ENCODE measurements at places on chromosomes 12 and 14. TPM values are rescaled to one million over a fixed set of nuclear protein-coding genes. Genes with fewer than 3 reads are reported as not detected.

Gene ZC2HC1C
- 3.2 TPM for total RNA-seq

Gene SLC17A8
- total RNA-seq: not detected

Gene C1QL4
- 0.33 TPM for total RNA-seq

Gene SIX1
- 2.6 TPM for total RNA-seq

Gene ANKS1B
- total RNA-seq: 32.4 TPM

Gene PMEL
- total RNA-seq: 4.7 TPM

Gene KLHDC2
- 88.5 TPM for total RNA-seq

Gene SNRPF
- total RNA-seq: 10.0 TPM

GRCh38 chr14:57502586-57503254, 9.1 kb upstream of the CCDC198 start:
- no peak for DNase-seq

DNA sequence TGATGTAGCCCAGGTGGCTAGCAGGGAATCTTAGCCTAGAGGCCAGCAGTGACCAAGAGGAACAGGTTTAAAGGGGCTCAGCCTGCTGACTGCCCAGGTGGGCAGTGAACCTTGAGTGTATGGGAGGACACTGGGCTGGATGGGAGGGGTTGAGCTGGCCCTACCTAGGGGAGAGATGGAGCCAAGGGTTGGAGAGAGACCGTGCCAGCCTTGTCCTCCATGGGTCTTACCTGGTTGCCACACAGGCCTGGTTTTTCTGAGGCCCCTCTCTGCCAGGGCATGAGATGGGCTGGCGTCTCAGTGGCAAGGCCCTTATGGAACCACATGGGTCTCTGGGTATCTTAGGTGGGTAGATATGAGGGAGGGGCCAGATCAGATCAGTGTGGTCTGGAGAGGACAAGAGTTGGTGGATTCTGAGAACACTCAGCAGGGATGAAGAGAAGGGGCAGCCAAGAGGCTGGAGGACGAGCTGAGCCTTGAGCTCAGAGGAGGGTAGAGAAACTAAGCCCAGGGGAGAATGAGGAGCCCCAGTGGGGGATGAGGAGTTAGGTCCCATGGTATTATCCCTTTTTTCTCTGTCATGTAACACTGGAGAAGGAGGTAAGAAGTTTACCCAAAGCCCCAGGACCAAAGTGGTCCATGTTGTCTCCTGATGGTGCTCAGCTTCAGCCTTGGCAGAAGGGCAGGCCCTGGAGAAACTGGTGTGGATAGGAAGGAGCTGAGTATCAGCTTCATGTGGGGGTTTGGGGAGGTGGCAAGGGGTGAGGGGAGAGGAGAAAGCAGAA, 3.7 kb downstream of the GZMB start:
- DNase-seq: no peak

GRCh38 chr12:121576851-121577391, 3.9 kb downstream of the KDM2B start:
- DNase-seq: no peak

DNA sequence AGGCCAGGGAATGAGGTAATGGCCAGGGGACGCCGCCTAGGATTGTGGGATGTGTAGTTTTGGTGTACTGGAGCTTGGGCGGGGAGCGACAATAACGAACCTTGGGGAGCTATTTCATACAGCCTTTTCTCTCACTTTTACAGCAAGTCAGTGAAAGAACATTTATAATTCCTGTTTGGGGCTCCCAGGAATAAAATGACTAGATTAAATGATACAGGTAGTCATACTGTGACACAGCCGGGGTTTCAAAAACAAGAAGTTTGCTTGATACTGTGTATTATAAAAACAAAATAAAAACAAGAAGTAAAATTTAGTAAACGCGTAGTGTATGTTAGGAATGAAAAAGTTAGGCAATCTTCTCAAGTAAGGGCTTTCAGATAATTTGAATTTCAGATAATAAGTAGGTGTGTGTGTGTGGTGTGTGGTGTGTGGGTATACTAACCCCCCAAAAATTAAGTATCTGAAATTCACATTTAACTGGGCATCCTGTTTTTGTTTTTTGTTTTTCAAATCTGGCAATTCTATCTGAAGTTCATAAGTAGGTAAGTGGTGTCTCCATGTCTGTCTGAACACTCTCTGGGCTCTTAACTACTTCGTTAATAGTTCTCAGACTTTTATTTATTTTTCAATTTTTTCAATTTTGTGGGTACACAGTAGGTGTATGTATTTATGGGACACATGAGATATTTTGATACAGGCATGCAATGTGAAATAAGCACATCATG, 458 bp upstream of the DCTN2 start:
- DNase-seq: no peak

DNA sequence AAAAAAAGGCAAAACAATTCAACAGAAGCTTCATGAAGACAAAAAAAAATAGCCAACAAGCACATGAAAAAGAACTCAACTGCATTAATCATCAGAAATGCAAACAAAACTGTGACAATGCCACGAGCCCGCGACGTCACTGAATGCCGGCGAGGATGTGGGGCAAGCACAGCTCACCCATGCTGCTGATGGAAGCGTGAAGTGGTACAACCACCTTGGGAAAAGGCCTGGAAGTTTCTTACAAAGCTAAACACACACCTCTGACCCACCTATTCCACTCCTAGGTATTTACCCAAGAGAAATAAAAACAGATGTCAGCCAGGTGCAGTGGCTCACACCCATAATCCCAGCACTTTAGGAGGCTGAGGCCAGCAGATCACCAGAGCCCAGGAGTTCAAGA, 10.5 kb downstream of the BTBD6 start:
- no peak for DNase-seq

GRCh38 chr14:32620724-32621123, 291.6 kb downstream of the AKAP6 start:
- no peak for DNase-seq

GRCh38 chr14:21184254-21184653, 28.4 kb upstream of the OR5AU1 start:
- no peak for DNase-seq

- DNase-seq: no peak
Observed at GRCh38 chr14:103395244-103395643, 10.0 kb downstream of the MARK3 start.

DNA sequence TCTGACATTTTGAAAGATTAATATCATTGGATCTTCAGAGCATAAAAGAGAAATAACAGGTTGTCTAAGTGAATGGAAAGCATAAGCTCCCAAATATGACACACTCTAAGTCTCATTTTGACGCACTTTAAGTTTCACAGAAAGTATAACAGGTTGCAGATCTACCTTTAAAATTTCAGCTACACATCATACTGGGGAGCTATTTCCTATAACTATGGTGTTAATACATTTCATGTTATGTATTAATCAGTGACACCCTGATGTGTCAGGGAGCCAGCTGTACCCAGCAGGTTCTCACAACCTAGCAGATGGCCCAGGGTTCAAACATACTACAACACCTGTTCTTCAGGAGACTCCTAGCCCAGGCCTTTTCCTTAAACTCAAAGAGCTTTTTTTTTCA, 31.1 kb upstream of the TMX1 start:
- no peak for DNase-seq

DNA sequence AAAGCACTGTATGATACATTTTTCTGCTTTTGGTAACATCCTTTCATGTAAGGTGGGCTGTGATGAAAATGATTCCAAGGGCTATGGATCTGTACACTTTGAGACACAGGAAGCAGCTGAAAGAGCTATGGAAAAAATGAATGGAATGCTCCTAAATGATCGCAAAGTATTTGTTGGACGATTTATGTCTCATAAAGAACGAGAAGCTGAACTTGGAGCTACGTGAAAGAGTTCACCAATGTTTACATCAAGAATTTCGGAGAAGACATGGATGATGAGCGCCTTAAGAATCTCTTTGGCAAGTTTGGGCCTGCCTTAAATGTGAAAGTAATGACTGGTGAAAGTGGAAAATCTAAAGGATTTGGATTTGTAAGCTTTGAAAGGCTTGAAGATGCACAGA, 22.1 kb upstream of the SRGAP1 start:
- no peak for DNase-seq

GRCh38 chr14:37063467-37064240, 108.8 kb downstream of the SLC25A21 start:
- no peak for DNase-seq

- DNase-seq: no peak
Observed at GRCh38 chr12:27488479-27488878, 35.5 kb upstream of the PPFIBP1 start.

- no peak for DNase-seq
Observed at GRCh38 chr12:118188690-118189371, 52.9 kb downstream of the PEBP1 start.

DNA sequence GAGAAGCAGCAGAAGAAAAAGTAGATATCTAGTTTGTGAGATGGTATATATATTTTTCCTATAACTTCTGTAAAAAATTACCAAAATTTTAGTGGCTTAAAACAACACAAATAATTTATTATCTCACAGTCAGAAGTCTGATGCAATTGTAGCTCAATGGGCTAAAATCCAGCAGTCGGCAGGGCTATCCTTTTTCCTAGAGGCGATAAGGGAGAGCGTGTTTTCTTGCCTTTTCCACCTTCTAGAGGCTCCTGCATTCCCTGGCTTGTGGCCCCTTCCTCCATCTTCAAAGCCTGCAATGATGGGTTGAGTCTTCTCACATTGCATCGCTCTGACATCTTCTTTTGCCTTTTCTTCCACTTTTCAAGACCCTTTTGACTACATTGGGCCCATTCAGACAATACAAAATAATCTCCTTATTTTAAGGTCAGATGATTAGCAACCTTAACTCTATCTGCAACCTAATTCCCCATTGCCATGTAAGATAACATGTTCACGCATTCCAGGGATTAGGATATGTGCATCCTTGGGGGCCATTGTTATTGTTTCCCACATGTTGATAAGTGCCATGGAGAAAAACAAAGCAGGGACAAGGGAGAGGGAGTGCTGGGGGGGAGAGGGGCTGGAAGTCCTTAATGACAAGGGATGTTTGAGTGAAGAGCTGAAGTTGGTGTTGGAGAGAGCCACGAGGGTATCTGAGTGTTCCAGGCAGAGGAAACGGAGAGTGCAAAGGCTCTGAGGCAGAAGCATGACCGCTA, 13.8 kb upstream of the DDX47 start:
- DNase-seq: no peak

DNA sequence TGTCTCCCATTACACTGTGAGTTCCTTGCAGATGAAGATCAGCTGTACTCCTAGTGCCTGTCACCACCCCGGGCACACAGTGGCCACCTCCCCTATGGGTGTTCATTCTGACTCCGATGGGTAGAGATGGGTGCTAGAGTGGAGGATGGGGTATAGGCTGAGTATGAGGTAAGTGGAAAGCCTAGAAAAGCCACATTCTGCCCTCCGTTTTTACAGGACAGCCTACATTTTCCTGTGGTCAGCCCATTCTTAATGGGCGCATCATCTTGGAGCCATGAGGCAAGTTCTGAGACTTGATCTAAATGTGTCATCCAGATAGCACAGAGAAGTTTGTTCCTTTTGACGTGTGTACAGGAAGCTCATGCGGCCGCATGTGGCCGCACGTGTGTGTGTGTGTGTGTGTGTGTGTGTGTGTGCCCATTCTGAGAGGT, 166.7 kb upstream of the HIF1A start:
- no peak for DNase-seq

GRCh38 chr12:89069431-89069830, 282.9 kb downstream of the DUSP6 start:
- DNase-seq: no peak

GRCh38 chr14:50875359-50876070, 3.7 kb downstream of the ABHD12B start:
- no peak for DNase-seq

DNA sequence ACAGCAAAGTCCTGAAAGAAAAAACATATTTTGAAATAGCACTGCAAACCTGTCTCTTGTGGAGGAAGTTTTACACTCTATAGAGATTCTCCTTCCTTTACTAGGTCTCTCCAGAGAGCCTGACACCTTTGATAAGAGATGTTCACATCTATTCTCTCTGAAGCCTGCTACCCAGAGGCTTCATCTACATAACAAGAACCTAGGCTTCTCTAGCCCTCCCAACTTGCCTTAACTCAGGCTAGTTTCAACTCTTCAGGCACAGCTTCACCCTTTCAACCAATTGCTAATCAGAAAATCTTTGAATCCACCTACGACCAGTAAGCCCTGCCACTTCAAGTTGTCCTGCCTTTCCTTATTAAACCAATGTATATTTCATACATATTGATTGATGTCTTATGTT, 60.6 kb downstream of the IFNG start:
- DNase-seq: no peak

DNA sequence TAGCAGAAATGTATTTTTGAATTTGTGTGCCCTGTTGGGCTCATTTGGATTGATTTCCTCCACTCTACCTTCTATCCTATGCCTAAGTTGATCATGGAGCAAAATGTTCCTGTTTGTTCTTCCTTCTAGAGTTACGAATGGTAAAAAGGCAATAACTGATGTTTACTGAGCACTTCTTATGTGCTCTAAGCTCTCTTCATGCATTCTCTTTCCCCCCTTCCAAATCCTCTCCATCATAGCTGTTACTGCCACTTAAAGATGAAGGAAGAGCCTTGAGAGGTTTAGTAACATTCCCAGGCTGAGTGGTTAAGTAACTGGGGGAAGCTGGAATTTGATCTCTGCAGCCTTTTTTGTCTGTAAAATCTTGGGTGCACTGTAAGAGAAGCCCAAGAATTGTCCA, 60.1 kb downstream of the CHST11 start:
- no peak for DNase-seq

- DNase-seq: no peak
Observed at GRCh38 chr12:110733900-110734299, 8.8 kb downstream of the PPP1CC start.

- no peak for DNase-seq
Observed at GRCh38 chr14:72907886-72908285, 14.0 kb upstream of the DPF3 start.

GRCh38 chr14:56112781-56113180, 5.4 kb upstream of the PELI2 start:
- DNase-seq: no peak

DNA sequence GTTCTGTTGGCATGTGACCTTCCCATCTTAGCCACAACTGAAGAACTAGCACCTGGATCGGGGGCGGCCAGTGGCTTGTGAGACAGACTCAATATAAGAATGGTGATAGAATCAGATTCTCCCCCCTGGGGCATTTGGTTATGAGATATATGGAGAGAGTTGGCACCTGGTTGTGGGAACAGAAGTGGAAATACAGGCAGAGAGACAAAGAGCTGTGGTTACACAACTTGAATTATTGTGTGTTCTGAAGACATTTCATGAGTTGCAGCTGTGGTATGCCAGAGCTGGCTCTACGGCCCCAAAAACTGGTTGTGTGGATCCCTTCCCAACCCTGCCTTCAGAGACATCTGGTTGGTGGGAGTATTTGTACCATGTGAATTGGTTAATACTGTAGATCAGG, 2.9 kb upstream of the MSRB3 start:
- no peak for DNase-seq

- no peak for DNase-seq
Observed at GRCh38 chr12:63928305-63928704, 83.8 kb downstream of the SRGAP1 start.
